ENCODE measurements at places on chromosomes 7 and 10.

DNA sequence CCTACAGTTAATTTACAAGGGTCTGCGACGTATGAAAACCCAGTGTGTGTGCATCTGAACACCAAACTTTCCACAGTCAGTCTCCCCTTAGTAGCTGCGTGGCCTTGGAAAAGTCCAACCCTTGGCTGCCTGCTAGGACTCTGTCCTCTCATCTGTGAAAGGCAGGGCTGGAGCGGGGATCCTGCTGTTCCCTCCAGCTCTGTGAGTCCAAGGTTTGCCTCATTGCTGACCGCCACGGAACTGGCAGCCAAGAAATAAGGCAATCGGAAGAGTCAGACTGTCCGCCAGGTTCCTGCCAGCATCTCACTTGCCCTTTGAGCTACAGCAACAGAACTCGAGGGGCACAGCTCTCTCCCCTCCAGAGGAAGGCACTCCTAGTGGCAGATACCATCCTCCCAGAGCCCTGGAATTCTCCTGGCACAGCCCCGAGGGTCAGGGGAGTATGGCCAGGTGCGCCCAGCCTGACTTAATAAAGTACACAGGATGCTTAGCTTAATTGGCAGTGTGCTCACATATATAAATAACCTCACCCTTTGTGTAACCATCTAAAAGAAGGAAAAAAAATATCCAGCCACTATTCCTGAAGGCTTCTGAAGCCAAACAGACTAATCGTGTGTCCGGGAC is 530.1 kb upstream of the FOXK1 start:
- no peak for DNase-seq

GRCh38 chr7:157293413-157293788 is 43.4 kb upstream of the DNAJB6 start:
- DNase-seq, result no peak

- DNase-seq, result no peak
Observed at GRCh38 chr7:151838072-151838471, 38.8 kb downstream of the PRKAG2 start.

- no peak for DNase-seq
Observed at GRCh38 chr7:133253519-133253875, 619 bp downstream of the EXOC4 start.

DNA sequence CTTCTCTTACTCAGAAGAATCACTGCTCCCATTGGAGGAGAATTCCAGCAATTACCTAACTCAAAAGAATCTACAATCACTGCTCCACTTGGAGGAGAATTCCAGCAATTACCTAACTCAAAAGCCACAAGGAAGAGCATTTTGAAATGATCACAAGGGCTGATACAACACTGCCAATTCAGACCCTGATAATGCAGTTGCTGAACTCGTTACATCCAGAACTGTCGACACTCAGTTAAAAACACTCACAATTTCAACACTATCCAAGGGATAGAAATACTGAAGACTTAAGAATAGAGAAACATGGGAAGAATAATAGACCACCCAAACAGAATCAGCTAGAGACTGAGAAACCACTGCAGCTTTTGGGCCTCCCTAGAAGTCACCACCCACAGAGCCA is 27.8 kb downstream of the AFAP1L2 start:
- DNase-seq, result no peak

DNA sequence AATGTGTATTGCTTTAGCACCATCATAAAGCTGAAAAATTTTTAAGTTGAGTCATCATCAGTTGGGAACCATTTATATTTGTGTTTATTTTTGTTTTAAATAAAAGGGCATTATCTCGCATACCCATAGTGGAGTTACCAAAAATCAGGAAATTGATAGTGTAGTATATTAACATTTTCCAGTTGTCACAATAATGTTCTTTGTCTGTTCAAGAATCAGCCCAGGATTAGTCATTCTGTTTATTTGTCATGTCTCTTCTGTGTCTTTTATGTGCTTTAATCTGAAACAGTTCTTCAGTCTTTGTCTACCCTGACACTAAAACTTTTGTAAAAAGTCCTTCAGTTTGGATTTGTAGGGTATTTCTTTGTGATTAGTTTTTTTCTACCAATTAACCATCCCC is 827.8 kb upstream of the ZWINT start:
- DNase-seq, result no peak

DNA sequence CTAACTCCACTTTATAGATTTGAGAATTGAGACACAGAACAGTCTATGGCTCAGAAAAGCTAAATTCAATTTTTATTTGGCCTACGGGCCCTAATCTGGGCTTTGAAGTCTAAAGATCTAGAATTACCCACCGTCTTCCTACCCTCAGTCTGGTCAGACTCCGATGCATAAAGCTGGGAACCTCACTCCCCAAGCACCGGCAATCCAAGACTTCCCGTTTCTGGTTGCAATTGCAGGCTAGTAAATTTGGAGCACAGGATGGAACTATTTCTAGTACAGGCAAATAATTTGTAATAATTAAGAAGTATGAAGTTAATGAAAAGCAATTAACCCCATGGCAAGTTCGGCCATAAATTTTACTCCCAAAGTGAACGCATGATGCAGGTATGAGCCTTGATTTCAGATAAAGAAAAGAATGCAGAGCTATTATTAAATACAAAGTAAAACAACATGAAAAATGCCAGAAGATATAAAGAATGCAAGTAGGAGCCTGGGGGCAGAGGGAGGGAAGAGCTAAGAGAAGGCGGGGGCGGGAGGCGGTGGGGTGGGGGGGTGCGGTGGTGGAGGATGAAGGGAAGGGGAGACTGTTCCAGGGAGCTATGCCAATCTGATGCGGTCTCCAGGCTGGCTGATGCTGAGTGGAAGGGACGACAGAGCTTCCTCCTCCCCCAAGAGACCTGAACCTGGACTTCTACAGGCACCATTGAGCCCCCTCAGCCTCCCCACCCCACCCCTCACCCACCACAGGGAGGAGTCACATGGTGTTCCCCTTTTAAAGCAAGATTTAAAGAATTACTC is 45.1 kb downstream of the BPGM start:
- no peak for DNase-seq

Data from GOT3 (cell line).